GM23248 (cell line): ENCODE measurements at places on chromosomes 13 and 19. TPM values are rescaled to one million over a fixed set of nuclear protein-coding genes. Genes with fewer than 3 reads are reported as not detected.

CD79A gene
- 0.49 TPM in 1 of 2 replicates, not detected in the other for polyA plus RNA-seq

CLEC17A gene
- polyA plus RNA-seq, result not detected in 2 replicates

FXYD7 gene
- polyA plus RNA-seq, result not detected in 2 replicates

PGLYRP1 gene
- not detected in 2 replicates for polyA plus RNA-seq

LGALS7B gene
- polyA plus RNA-seq, result not detected in 2 replicates

CD209 gene
- not detected in 2 replicates for polyA plus RNA-seq

SOX21 gene
- polyA plus RNA-seq, result not detected in 2 replicates

TRAPPC2B gene
- 30.3 and 33.0 TPM in 2 replicates for polyA plus RNA-seq

IZUMO2 gene
- not detected in 2 replicates for polyA plus RNA-seq

CLEC4M gene
- polyA plus RNA-seq, result not detected in 2 replicates

SLC10A2 gene
- not detected in 2 replicates for polyA plus RNA-seq

FSTL3 gene
- 39.2 and 41.4 TPM in 2 replicates for polyA plus RNA-seq

PRR22 gene
- polyA plus RNA-seq, result 0.14 and 0.19 TPM in 2 replicates

ZNF729 gene
- not detected in 2 replicates for polyA plus RNA-seq

ZNF724 gene
- polyA plus RNA-seq, result 1.3 and 1.9 TPM in 2 replicates
